ENCODE measurements at places on chromosomes 12 and 14.

DNA sequence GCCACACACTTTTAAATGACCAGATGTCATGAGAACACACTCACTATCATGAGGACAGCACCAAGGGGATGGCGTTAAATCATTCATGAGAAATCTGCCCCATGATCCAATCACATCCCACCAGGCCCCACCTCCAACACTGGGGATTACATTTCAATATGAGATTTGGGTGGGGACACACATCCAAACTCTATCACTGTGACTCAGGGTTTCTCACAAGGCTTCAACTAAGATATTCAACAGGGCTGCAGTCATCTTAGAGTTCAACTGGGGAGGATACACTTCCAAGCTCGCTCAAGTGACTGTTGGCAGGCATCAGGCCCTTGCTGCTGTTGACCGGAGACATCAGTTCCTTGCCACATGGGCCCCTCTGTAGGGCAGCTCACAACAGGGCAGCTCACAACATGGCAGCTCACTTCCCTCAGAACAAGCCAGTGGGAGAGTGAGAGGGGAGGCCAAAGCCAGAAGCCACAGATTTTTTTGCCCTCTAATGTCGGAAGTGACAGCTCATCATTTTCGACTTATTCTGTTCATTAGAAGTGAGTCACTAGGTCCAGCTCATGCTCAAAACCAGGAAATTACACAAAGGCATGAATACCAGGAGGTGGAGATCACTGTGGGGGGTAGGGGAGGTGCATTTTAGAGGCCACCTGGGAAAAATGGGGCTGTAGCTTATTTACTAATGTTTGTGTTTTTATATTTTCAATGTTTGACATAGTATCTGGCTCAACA, 50.8 kb upstream of the PTHLH start:
- peak; percentile 39 for DNase-seq

DNA sequence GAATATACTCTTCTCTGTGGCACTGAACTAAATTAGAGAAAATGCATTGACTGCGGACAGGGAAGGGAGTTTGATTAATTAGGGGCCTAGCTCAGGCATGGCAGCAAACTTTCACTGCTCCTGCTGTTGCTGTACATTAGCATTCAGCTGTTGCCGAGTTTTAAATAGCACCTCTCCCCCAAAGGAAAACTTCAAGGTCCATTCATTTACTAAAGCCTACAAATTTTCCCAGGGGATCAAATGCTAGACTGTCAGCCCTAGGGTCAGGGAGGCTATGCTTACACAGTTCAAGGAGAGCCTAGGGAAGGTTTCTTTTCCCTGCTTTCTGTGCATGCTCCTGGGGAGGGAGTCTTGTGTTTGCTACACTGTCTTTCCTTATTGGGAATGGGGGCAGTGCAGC, 60.0 kb upstream of the GZMB start:
- no peak for DNase-seq

DNA sequence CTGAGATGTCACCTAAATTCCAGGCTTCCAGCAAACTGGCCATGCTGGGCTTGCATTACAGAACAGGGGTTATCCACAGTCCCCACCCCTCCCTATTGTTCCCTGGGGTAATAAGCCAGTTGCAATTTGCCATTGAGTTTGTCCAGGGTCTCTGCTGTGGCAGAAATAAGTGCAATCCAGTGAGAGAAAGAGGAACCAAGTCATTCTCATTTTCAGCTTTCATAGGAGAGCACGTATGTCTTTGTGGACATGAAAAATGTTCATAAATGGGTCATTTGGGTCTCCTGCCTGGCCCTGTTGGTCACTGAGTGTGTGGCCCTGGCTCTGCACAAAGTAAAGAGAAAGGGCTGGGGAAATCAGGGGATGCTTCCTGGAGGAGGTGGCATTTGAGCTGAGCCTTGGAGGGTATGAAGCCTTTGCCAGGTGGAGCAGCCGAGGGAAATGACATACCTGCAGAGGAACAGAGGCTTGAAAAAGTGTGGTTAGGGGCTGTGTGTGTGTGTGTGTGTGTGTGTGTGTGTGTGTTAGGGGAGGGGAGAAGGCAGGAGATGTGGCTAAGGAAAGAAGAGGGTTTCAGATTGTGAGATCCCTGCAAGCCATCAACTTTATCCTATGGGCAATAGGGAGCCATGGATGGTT, 29.3 kb downstream of the CMKLR1 start:
- no peak for DNase-seq

GRCh38 chr14:75242546-75243273, 35.9 kb upstream of the FOS start:
- DNase-seq = no peak

DNA sequence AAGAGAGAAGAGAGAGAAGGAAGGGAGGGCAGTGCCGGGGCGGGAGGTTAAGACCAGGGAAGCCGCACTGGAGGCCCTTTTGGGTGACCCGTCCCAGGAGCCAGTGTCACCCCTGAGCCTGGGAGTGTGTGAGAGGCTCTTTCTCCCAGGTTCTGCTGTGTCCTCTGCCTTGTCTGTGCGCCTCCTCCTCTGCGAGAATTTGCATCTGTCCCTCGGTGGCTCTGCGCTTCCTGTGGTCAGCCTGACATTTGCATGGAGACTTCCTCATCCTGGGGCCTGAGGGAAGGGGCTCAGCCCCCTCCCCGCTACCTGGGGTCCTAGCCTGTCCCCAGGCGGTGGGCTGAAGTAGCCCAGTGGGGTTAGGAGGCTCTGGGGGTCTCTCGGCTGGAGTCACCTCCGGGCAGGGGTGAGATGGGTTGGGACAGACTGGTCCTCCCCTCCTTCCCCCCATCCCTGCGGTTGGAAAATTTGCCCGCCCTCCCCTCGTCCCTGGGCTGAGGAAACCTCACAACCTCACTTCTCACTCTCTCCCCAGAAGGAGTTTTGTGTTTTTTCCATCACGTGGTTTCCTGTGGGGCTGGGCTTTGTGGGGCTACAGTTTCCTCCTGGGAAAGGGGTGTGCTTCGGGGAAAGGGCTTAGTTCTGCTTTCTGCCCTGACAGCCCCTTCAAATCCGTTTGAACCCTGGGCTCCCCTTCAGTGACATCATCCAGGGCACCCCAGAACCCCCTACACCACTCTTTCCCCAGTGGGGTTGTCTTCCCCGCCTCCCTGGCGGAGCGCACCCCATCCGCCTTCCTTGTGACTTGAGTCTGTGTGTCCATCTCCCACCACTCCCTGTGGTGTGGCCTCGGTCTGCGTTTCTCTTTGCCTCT, 2.5 kb downstream of the PTPN6 start:
- no peak for DNase-seq

GRCh38 chr12:49792181-49792970, 35.8 kb downstream of the NCKAP5L start:
- no peak for DNase-seq

DNA sequence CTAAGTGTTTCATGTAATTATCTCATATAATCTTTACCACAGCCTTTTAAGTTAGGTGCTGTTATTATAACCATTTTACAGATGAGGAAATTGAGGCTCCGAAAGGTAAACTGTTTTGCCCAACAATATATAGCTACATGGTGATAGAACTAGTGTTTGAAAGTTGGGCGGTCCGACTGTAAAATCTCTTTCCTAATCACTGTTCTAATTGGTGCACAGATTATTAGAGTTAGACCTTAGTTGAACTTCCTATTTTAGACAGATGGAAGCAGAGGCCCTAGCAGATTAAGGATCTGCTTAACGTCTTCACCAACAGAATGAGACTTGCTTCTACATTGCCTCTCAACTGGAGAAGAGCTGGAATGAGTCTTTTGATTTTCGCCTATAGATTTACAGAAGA, 30.0 kb upstream of the DUSP6 start:
- DNase-seq = no peak

DNA sequence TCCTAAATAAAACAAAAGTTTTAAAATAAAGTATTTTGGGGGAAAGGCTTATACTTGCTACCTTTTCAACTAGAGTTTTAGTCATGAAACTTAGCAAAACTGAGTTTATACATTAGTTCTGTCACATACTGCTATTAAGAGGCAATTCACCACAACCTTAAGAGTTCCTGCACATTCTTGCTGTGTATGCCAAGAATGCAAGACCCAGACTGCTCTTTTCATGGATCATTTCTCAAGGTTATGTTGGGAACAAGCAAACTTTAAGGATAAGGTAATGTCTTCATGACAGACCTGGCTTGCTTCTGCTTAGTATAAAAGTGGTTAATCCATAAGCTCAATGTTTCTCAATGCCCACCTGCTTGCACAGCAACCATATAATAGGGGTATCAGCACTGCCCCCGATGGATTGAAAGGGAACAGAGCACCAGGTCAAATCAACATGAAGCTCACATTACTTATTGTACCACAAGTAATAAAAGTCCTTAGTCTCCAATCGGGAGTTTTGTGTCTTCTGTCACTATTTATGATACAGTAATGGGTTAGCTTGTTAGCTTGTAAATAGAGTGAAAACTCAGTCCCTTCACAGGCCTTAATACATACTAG, 67.6 kb downstream of the KIF21A start:
- DNase-seq = no peak

GRCh38 chr12:109463756-109464155, 13.3 kb downstream of the KCTD10 start:
- no peak for DNase-seq

DNA sequence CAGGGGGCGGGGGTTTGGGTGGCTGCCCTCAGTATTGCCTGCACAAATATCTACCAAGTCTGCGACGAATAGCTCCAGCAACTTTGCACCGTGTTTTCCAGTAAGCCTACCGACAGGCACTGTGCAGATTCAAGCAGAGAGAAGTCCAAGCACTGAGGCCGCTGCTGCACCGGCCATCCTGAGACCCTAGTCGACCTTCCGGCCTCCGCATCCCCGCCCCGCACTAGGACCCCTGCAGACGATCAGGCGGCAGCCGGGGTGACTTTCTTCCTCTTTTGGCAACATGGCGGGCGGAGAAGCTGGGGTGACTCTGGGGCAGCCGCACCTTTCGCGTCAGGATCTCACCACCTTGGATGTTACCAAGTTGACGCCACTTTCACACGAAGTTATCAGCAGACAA, at the start of gene EIF2S3B:
EIF2S3B (plus strand) TSS at position 271 of the 400 bp plus-strand sequence; CDS start at position 284, 13 bp downstream.
- DNase-seq = no peak

GRCh38 chr14:76699939-76700590, 61.2 kb upstream of the VASH1 start:
- DNase-seq = no peak

- no peak for DNase-seq
Observed at GRCh38 chr14:37078131-37078530, 94.3 kb downstream of the SLC25A21 start.

GRCh38 chr14:59419303-59419702, 45.9 kb downstream of the GPR135 start:
- DNase-seq = no peak

- DNase-seq = no peak
Observed at GRCh38 chr12:118456741-118457140, 80.4 kb downstream of the SUDS3 start.

DNA sequence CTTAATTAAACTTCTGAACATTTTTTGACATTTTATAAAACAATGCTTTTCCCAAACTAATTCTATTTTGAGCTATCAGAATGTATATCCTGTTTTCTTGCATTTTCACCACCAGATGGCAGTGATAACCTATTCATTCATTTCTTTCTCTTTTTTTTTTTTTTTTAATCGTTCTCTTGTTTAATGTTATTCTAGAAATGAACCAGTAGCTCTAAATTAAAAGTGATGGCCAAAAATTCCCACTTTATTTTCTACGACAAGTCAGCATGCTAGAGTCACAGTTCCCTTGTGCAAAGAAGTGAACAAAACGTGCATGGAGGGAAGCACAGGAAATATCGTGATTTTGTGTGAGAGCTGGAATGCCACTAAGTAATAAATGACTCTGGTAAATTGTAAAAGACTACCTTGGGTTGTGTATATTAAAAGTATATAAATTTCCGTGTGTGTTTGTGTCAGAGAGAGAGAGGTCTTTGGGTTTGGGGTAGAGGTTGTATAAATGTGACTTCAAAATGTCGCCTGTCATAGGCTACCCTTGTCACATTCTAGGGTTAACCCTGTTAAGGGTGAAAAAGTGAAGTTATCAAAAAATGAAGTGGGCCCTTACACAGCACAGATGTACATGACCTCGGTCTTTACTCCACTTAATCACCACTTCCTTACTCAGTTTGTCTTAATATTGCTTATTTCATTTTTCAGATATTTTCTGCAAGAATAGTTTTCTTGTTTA, 40.4 kb upstream of the LDHB start:
- peak; percentile 6 for DNase-seq

GRCh38 chr12:67890726-67891258, 98.5 kb upstream of the IFNG-AS1 start:
- no peak for DNase-seq

DNA sequence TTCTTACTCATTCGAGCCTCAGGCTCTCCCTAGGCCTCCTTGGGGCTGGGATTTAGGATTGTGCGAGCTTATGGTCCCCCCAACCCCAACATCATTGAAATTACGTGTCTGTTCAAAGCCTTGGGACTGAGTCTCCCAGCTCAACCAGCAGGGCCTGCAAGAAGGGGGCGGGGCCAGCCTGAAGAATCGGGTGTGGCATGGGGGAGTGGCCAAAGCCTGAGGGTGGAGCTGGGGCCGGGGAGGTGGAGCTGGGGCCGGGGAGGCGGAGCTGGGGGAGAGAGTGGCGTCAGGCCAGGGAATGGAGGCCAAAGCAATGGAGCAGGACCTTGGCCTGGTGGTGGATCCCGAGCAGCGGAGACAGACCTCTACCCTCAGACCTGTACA, 24.3 kb upstream of the HSPB8 start:
- no peak for DNase-seq
